ENCODE measurements at places on chromosomes 7 and 10.

DNA sequence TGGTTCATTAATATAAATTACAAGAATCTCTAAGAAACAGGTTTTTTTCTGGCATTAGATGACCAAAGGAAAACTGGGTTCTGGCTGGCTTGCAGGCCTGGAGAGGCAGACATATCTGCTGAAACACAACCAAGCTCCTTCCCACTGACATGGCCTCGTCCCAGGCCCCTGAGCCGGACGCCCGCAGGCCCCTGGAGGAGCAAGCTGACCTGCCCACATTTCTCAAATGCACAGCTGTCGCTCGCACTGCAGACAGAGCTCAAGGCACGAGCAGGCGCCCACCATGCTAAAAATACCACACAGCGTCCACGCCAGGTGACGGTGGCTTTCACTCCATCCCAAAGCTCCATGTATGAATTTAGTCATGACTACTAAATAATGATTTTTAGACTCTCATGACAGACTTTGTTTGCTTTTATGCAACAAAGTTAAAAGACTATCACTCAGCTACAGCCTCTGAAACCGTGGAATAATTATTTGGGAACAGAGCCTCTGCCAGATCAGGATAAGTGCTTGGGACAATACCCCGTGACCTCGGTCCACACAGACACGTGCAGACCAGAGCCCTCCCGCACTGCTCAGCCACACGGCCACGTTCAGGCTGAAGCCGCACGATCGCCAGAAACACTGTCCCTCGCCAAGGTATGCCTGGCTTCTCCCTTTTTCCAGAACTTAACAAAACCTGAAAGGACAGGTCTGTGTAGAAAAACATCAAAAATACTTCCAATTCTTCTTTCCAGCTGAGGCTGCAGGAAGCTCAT is 71.1 kb downstream of the DIP2C start:
- no peak for DNase-seq

GRCh38 chr10:20809631-20810030 is 87.5 kb downstream of the NEBL start:
- no peak for DNase-seq

GRCh38 chr10:133334503-133335245 is 2.0 kb downstream of the CALY start:
- DNase-seq, result no peak

- no peak for DNase-seq
Measured at GRCh38 chr7:46742601-46743000, 821.5 kb upstream of the IGFBP3 start.

DNA sequence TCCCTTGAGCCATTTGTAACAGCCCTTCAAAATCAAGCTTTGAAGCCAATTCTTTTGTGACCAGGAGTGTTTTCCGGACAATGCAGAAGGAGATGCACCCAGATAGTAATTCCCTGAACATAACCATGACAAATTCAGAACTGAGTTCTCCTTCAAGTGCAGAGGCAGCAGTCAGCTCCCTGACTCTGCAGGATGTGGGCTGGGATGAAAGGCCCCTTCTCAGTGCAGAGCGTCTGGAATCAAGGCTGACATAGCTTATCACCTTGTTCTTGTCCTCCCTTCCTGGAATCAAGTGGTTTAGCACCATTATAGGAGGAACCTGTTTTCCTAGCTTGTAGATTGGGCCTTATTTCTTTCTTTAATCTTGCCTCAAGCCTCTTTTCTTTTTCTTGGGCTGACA is 143.4 kb downstream of the SORCS3 start:
- DNase-seq, result no peak

DNA sequence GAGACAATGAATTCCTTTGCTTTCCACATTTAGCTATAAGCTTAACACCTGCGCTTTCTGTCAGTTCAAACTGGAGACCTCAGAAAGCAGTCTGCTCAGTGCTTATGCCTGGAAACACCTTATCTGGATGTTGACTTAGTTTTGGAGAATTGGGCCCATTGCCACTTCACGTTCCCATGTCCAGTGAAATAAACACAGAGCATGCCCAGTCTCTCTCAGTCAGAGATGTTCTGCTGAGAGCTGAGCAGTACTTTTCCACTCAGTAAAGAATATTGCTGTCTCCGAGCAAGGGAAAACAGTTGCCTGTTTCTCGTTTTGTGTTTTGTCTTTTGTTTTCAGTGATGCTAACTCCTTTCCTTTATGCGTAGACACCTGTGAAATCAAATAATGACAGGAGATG is 83.2 kb upstream of the PRR15 start:
- no peak for DNase-seq

DNA sequence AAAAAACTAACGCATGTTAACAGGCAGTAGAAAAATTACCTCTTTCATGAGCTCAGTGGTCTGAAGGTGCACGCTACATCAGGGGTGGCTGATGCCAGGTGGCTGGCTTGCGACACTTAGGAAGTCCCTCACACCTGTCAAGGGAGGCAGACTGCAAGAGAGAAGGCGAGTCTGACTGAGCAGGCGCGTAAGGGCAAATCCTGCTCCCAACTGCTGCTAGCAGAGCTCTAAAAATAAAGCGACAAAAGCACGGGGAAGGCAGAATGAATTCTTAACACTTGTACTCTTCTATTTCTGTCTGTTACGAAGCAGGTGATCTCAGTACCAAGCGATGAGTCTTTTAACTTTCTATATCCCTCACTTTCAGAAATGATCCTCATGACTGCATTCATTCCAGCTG is 33.1 kb downstream of the CACNA2D1 start:
- no peak for DNase-seq

GRCh38 chr10:389261-389790 is 254.1 kb downstream of the ZMYND11 start:
- no peak for DNase-seq

Data from Caco-2 (cell line).